ENCODE measurements at places on chromosomes 3 and 15. TPM values are rescaled to one million over a fixed set of nuclear protein-coding genes. Genes with fewer than 3 reads are reported as not detected.

The LRTM1 gene
- not detected for total RNA-seq

The SIDT1 gene
- not detected for total RNA-seq

The SEMA6D gene
- total RNA-seq, result under 0.01 TPM

- DNase-seq, result no peak
Observed at GRCh38 chr3:76949033-76949432, 90.9 kb upstream of the ROBO2 start.

DNA sequence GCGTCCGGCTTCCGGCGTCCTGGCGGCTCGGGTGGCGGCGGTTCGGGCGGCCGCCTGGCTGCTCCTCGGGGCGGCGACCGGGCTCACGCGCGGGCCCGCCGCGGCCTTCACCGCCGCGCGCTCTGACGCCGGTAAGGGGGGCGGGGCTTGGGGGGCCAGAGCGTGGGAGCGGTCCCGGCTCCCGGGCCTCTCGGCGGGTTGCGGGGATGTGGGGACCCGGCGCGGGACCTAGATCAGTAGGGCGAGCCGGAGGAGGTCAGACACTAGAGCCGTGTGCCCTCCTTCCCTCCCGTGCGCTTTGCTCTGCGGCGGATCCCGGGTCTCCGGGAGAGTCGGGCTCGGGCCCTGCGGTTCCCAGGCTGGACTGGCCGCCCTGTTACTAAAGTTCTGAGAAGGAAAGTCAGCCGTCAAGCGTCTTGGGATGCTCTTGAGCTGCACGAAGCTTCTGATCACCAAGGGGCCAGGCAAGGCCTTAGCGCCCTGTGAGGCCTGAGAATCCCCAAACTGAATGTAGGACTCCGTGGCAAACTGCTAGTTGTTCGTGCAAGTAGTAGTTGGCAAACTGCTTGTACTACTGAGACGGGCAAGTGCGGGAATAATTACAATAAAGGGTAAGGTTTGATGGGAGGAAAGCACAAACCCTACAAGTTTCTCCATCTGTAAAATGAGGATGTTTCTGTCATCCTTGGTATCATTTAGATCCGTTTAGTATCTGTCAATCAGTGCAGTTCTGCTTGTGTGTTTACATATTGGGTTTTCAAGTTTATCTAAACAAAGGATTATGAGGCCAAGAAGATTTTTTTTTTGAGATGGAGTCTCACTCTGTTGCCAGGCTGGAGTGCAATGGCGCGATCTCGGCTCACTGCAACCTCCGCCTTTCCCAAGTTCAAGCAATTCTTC is 587 bp downstream of the PIGX start:
- peak; percentile 56 for DNase-seq

GRCh38 chr3:117630469-117630868 is 920.9 kb downstream of the TUSC7 start:
- DNase-seq, result no peak

GRCh38 chr3:16085884-16086608 is 88.4 kb upstream of the GALNT15 start:
- DNase-seq, result no peak

DNA sequence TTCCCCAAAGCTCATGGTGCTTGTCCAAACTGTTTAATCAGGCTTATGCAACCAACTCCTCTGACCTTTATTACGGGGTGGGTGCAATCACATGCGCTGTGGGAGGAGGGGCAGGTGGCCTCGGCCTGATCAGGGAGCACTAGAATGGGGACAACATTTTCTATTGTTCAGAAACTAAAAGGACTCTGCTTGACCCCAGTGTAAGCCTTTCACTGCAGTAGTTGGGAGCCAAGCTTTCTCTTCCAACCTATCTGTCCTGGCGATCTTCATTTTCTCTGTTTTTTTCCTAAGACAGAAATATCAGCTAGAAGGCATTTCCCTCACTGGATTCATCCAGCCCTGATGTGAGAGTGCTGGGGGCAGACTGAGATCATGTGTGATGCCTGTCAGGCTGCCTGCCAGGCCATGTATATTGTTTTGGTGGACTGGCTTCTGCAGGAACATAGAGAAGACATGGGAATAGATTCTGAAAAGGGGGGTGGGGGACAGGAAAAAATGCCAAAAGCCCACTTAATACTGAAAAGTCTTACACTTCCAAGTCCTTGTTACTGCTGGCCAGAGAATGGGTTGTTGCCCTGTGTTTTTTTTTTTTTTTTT is 627.0 kb upstream of the TBL1XR1 start:
- DNase-seq, result peak; percentile 73

DNA sequence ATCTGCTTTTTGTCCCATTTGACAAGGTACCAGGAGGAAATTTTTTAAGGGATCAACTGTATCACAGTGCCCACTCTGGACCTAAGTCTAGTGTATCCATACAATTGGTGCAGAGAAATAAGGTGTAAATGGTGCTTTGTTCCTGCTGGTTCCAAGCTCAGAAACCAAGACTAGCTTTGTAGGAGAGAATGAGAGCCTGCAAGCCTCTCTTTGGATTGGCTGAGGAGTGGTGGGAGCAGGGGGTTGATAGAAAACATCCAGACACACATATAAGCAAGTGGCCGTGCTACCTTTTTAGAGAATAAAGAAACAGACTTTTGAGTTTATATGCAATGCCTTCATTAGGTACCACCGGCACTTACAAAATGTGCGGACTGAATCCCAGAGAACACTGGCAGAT is 45.8 kb downstream of the ARPP21 start:
- DNase-seq, result no peak

DNA sequence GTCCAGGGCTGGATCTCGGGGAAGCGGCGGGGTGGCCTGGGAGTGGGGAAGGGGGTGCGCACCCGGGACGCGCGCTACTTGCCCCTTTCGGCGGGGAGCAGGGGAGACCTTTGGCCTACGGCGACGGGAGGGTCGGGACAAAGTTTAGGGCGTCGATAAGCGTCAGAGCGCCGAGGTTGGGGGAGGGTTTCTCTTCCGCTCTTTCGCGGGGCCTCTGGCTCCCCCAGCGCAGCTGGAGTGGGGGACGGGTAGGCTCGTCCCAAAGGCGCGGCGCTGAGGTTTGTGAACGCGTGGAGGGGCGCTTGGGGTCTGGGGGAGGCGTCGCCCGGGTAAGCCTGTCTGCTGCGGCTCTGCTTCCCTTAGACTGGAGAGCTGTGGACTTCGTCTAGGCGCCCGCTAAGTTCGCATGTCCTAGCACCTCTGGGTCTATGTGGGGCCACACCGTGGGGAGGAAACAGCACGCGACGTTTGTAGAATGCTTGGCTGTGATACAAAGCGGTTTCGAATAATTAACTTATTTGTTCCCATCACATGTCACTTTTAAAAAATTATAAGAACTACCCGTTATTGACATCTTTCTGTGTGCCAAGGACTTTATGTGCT is 527 bp downstream of the B2M start:
- no peak for DNase-seq
